Stimulated activated CD4-positive, alpha-beta T cell treated with anti-CD3 and anti-CD28 coated beads, TNF-alpha, amount 100 ng/mL, for 4 hours (primary cell): ENCODE measurements at places on chromosomes 12 and 14.

- no peak for DNase-seq
Observed at GRCh38 chr14:35161231-35161630, 38.9 kb downstream of the PRORP start.

- no peak for DNase-seq
Observed at GRCh38 chr12:11839091-11839641, 189.7 kb downstream of the ETV6 start.

DNA sequence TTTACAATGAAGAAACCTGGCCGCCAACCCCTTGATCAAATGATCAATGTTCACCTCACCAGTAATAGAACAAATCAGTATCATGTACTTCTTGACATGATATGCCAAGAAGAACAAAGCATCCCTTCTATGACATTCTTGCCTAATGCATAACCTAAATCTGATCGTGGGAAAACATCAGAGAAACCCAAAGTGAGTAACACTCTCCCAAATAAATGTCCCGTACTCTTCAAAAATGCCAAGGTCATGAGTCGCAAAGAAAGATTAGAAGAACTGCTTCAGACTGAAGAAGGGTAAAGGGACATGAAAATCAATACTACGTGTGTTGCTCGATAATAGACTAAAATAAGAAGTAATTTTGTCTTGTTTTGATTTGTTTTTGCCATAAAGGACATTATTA is 11.4 kb upstream of the SLC25A3 start:
- no peak for DNase-seq

DNA sequence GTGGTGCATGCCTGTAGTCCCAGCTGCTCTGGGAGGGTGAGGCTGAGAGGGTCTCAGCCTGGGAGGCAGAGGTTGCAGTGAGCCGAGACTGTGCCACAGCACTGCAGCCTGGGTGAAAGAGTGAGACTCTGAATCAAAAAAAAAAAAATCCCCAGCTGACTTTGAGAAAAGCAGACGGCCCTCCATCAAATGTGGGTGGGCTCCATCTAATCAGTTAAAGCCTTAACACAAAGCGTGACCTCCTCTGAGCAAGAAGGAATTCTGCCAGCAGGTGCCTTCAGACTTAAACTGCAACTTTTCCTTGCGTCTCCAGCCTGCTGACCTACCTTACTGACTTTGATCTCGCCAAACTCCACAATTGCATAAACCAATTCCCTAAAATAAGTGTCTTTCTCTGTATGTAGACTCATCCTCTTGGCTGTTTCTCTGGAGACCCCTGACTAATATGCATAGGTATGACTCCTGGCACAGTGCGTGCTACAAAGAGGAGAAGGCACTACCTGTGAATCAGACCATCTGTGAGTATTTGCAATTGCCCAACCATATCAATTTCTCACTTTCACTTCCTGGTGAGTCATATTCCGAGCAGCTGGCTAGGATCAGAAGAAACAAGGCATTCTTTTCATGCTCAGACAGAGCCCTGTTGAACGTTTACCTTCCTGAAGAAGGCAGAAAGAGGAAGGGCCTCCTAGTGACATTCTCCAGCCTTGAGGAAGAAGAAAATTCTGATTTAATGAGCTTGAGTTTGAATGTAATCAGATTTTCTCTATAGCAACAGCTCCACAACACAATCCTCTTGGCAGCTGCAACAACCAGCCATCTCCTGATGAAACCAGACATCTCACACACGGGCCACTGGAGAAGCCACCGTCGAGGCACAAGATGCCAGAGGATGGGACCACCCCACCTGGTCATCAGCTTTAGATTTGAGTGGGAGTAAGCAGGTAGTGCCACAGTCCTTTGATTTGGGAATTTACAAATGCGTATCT is 54.3 kb downstream of the CLMN start:
- no peak for DNase-seq

DNA sequence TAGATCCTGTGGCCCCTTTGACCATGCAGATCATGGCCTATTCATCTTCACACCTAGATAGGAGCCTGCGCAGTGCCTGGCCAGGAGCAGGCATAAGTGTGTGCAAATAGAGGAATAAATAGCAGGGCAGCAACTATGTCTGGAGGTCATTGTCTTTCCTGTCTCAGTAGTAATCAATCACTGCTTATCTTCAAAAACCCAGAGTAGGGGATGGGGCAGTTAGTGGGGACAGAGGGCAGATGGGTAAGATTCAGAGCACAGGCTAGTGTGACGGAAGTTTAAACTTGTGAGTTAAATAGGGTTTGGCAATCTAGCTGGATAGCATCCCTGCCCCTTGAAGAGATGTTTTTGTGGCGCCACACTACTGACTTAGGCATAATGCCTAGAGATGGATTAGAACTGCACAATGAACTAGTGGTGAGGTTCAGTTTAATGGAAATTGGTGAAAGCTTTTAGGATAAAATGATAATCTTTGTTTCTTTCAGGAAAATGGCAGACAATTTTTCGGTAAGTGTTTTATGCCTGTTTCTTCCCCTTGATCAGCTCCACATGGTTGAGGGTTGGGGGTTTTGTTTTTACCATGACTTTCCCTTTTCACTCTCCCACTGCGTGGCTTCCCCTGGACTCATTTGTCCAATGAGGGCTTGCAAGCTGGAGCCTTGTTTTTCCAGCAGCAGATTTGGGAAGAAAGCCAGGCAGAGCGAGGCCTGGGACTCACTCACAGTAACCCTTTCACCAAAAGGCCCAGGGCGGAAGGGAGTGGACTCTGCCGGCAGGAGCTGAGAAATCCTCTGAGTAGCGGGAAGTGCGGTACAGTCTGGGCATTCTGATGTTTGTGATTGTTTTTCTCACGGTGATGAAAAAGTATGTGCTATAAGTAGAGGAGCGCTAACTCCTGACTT is 8.1 kb downstream of the LGALS3 start:
- no peak for DNase-seq

GRCh38 chr12:120276734-120277133 is 11.2 kb upstream of the PXN start:
- DNase-seq: no peak

DNA sequence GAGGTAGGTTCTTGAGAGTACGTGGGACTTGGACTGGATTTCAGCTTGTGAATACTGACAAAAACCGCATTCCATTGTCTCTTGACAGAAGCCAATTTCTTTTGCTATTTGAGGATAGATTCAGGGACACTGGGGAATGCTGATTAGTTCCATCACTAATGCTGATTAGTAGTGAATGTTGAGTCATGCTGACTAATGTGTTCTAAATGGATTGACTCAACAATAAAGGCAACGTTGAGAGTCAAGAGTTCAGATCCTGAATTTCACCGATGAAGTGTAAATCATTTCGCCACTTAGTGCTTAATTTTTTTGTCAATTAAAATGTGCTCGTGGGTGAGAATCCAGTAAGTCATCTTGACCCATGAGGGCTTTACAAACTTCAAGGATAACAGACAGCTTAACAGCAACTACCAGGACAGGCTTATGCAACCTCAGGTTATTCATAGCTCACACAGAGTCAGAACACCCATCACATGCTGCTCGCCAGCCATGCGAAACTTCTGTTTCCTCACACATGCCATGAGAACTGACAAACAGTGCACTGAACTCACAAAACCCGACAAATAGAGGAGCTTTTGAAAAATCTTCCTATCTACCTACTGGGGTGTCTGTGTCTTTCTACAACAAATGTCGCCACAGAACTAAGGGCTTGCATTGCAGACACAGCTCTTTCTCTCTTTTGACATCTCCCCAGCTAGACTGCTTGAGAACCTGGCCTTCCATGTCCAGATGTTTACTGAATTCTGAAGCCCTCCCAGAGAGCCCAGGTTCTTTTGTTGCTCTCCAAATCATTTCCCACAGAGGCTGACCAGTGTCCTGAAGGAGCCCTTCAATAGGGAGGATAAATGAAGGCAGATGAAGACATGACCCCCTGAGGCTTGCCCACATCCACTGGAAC is 316.4 kb downstream of the ZFP36L1 start:
- no peak for DNase-seq

- DNase-seq: no peak
Observed at GRCh38 chr14:38107216-38107631, 100.5 kb upstream of the SSTR1 start.
